Hair follicular keratinocyte (primary cell): ENCODE measurements at places on chromosomes 2 and 18. TPM values are rescaled to one million over a fixed set of nuclear protein-coding genes. Genes with fewer than 3 reads are reported as not detected.

The IL1F10 gene
- total RNA-seq: 0.08 and 1.3 TPM in 2 replicates

The GPBAR1 gene
- not detected in 2 replicates for total RNA-seq

The CFAP210 gene
- not detected in 2 replicates for total RNA-seq

The CCL20 gene
- 10.0 and 10.8 TPM in 2 replicates for total RNA-seq

The CLHC1 gene
- total RNA-seq: 2.7 and 3.9 TPM in 2 replicates

The NOSTRIN gene
- total RNA-seq: not detected in 2 replicates

The AGBL5 gene
- 21.5 and 27.2 TPM in 2 replicates for total RNA-seq

The PPM1B gene
- total RNA-seq: 8.4 and 10.0 TPM in 2 replicates

The WDR75 gene
- 35.5 and 38.0 TPM in 2 replicates for total RNA-seq

The DPP4 gene
- 0.27 and 1.8 TPM in 2 replicates for total RNA-seq
